RPMI8226 (cell line): ENCODE measurements at places on chromosomes 5 and 9.

DNA sequence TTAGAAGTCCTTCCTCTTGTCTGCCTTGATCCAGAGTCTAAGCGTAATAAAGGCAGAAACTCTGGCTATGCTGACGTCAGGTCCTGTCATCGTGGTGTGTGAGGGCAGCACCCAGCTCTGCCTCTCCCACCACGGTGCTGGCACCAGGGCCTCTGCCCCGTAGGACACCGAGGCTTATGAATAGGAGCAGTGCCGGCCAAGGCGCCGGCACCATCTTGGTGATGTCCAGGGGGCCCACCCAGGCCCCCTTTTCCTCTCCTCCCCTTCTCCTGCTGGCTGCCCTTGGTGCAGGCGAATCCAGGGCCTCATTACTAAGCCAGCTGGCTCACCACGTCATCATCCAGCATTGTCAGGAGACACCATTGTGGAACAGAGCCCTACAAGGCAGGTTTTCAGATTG is 252.3 kb downstream of the FANCC start:
- DNase-seq = no peak

DNA sequence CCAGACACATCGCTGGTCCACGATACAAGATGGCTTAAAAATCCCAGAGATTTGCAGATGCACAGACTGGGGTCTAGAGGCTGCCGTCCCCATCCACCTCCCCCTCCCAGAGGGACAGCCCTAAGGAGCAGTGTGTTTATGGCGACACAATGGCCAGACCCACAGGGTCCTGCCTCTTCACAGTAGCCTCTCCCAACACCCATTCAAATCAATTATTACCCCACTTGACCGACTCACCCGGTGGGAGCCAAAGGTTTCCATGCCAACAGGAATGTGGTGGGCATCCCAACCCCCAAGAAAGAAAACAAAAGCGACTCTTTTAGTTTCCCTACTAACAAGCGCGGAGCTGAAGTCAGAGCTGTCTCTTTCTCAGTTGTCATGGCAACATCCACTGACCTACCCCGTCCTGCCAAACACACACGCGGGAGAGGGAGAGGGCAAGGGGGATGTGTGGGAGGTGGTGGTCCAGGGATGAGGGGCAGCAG is 209.0 kb downstream of the TTLL11 start:
- DNase-seq = no peak

DNA sequence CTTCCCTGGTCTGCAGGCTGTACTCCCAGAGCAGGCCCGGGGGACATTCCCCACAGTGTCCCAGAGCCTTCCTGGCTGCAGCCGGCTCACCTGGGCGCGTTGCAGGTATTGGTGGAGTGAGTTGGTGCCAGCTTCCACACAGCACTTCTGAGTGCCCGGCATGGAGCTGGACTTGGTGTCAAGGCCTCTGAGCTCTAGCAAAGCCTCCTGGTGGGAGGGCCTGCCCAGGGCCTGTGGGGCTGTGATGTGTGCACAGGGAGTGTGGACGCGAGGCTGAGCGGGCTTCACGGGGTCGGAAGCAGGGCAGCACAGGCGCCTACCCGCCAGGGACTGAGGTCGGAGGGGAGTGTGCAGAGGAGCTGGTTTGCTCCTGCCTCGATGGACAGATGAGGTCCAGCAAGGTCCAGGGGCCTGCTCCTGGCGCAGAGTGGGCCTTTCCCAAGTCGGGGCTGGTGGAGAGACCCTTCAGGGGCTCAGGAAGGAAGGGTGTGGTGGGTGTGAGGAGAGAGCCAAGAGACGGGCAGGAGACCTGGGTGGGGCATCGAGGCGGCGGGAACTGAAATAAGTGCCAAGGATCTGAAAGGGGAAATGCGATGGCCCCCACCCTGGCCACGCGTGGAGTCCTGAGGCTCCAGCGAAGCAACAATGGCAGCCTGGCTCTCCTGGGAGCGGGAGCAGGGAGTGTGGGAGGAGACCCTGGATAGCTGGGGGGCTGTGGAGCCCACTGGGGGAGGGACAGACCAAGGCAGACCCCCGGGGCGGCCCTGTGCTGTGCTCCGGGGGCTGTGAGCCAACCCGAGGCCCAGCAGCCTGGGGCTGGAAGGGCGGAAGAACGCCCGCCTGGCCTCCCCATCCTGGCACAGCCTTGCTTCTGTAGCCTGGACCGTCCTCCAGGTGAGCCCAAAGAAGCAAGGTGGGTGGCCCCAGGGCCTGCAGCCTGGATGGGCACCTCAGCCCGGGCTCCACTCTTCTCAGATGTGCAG is 78.4 kb downstream of the RXRA start:
- peak; percentile 70 for DNase-seq

DNA sequence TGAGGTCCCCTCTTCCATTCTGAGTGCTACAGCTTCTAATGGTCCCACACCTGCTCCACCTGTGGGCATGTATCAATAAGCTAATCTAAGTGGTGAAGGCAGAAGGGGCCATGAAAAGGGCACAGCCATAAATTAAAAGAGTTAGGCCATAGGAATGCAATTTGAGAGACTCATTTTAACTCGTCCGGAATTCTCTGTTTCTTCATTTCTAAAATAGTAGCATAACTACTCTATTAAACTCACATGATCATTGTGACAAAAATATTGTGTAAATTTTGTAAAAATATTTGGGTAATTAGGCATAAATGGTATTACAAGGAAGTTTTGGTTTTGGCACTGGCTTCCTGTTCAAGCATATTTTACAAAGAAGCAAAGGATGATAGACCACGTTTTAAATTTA is 103.1 kb upstream of the TXNDC8 start:
- no peak for DNase-seq

DNA sequence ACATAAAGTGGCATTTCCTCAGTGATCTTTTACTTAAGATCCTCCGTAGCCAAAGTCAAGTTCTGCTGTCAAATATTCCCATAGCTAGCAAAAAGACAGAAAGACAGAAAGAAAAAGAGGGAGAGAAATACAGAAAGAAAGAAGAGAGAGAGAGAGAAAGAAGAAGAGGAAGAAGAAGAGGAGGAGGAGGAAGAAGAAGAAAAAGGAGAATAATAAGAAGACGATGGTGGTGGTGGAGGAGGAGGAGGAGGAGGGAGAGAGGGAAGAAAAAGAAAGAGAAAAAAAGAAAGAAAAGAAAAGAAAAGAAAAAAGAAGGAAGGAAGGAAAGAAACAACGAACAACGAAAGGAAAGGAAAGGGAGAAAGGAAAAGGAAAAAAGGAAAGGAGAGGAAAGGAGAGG is 54.1 kb downstream of the FAT2 start:
- DNase-seq = no peak
